ENCODE measurements at places on chromosomes 11 and 22.
A peak's percentile ranks its signal among the peaks of the same experiment; 100 is the strongest.

DNA sequence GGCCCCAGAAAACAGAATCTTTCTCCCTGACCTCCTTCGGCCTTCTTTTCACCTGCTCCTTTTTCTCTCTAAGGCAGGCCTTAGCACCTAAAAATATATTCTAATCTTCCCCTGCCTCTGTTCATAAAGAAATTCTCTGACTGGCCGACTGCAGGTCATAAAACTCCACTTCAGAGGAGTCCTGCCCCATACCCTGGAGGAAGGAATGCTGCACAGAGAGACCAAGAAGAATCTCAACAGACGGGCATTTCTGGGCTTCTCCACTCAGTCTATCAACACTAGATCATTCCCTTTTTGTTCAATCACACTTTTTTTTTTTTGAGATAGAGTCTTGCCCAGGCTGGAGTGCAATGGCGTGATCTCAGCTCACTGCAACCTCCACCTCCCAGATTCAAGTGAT, 19.7 kb upstream of the PGA3 start:
- H3K27me3 ChIP-seq: no peaks in the 10 kb centered on the region
- no peaks in the 10 kb centered on the region for H3K36me3 ChIP-seq
- no peak overlapping the region for H3K4me3 ChIP-seq
- no peaks in the 10 kb centered on the region for H3K4me1 ChIP-seq
- no peak overlapping the region for H3K27ac ChIP-seq

- no peak for DNase-seq
- peaks cover 15% of the 10 kb centered on the region for H3K36me3 ChIP-seq
- H3K4me1 ChIP-seq: peaks cover 16% of the 10 kb centered on the region
- H3K27ac ChIP-seq: no peak overlapping the region
- H3K4me3 ChIP-seq: no peak overlapping the region
Observed at GRCh38 chr22:35733791-35734516, 16.3 kb downstream of the APOL5 start.

DNA sequence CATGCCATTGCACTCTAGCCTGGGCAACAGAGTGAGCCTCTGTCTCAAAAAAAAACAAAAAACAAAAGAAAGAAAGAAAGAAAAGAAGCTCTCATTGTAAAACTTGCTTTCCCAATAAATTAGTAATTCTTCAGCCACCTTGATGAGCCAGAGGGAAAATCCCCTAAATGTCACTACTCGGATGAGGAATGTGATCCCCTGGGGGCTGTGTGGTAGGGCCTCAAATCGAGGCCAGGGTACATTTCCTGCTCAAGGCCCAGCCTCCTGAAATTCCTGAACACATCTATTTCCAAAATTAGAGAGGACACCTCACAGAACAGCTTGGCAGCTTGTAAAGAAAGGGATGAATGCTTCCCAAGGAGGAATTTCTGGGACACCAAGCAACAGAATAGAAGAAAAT, 147.1 kb upstream of the SESN3 start:
- H3K4me3 ChIP-seq: no peak overlapping the region
- no peaks in the 10 kb centered on the region for H3K4me1 ChIP-seq
- no peak for DNase-seq
- H3K27ac ChIP-seq: no peak overlapping the region
- H3K36me3 ChIP-seq: no peaks in the 10 kb centered on the region
- H3K27me3 ChIP-seq: no peaks in the 10 kb centered on the region

GRCh38 chr11:69640995-69641581, at the start of gene CCND1:
TSS of gene CCND1 (plus strand) at chr11:69641156. CDS start at chr11:69641314, 158 bp downstream.
- H3K36me3 ChIP-seq: peaks cover 28% of the 10 kb centered on the region
- peaks cover 95% of the 10 kb centered on the region for H3K4me1 ChIP-seq
- peak within 1 kb of the TSS; percentile 92 for H3K27ac ChIP-seq
- peaks cover 23% of the 10 kb centered on the region for H3K27me3 ChIP-seq
- DNase-seq: no peak

DNA sequence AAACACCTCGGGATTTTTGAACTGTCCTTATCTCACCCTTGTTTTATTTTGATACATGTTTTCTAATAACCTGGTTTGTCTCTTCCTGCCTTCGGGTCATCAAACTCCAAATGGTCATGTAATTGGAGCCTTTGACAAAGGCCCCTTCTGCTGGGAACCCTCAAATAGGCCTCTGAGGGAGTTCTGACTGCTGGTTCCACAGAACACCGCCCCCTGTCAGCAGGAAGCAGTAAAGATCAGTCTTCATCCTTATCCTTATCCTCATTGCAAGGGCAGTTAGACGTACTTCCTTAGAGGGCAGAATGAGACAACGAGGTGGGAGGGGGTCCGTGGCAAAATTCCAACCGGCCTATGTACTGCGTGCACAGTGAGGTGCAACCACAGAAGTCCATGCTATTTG, 12.1 kb downstream of the TRIM51 start:
- no peak overlapping the region for H3K27ac ChIP-seq
- no peaks in the 10 kb centered on the region for H3K4me1 ChIP-seq
- no peaks in the 10 kb centered on the region for H3K36me3 ChIP-seq
- no peaks in the 10 kb centered on the region for H3K27me3 ChIP-seq
- no peak overlapping the region for H3K4me3 ChIP-seq
- DNase-seq: no peak

DNA sequence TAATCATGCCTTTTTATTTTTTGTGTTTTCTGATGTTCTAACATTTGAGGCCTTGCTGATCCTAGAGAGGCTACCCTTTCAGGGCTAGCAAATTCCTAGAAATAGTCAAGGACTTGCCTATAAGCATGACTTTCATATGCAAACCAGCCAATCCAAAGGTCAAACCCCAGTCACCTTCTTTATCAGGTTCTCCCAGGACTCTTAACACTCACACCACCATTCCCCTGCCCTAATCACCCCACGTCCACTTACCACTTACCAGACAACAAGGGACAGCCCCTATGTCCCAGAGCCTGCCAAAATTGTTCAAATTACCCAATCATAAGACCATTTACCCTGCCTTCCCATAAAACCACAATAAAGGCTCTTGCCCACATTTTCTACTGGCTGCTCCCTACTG, 1339.8 kb downstream of the LRRC4C start:
- H3K27ac ChIP-seq: no peak overlapping the region
- H3K4me3 ChIP-seq: no peak overlapping the region
- H3K36me3 ChIP-seq: no peaks in the 10 kb centered on the region
- DNase-seq: no peak
- H3K4me1 ChIP-seq: no peaks in the 10 kb centered on the region

GRCh38 chr11:73314117-73314961, 6.3 kb downstream of the ARHGEF17 start:
- no peak for DNase-seq
- H3K27ac ChIP-seq: peak overlapping the region; percentile 100
- H3K36me3 ChIP-seq: no peaks in the 10 kb centered on the region
- peak overlapping the region; percentile 73 for H3K4me3 ChIP-seq
